Body of pancreas (tissue), 4 donors: ENCODE measurements at places on chromosomes 12 and 14. TPM values are rescaled to one million over a fixed set of nuclear protein-coding genes. Genes with fewer than 3 reads are reported as not detected.

IGFBP6 gene
- total RNA-seq, result 154 TPM

NRXN3 gene
- total RNA-seq, result 1.3 TPM

RNASE3 gene
- total RNA-seq, result not detected

TSPAN9 gene
- total RNA-seq, result 14.0 TPM

NID2 gene
- total RNA-seq, result 34.6 TPM

ASCL1 gene
- total RNA-seq, result not detected

ARHGEF25 gene
- 10.1 TPM for total RNA-seq

SBNO1 gene
- 11.9 TPM for total RNA-seq

SRRM4 gene
- not detected for total RNA-seq

BIN2 gene
- 1.0 TPM for total RNA-seq

DLST gene
- 36.3 TPM for total RNA-seq

RPL10L gene
- not detected for total RNA-seq

GLT1D1 gene
- not detected for total RNA-seq

TMEM19 gene
- total RNA-seq, result 11.2 TPM

CLEC2A gene
- not detected for total RNA-seq

RFX4 gene
- not detected for total RNA-seq

RNU4-1 gene
- total RNA-seq, result under 0.01 TPM

KRT71 gene
- total RNA-seq, result not detected

LMNTD1 gene
- 21.4 TPM for total RNA-seq

SERPINA5 gene
- total RNA-seq, result 76.0 TPM

LRP1 gene
- total RNA-seq, result 61.2 TPM

VASH1 gene
- total RNA-seq, result 3.1 TPM

SEL1L gene
- total RNA-seq, result 183 TPM

GPR84 gene
- not detected for total RNA-seq

CLEC9A gene
- not detected for total RNA-seq

TAS2R43 gene
- 8.6 TPM for total RNA-seq

TAS2R7 gene
- not detected for total RNA-seq

AKAP3 gene
- total RNA-seq, result 8.2 TPM

SLC38A4 gene
- 8.0 TPM for total RNA-seq

PTPN11 gene
- total RNA-seq, result 47.1 TPM
